ENCODE measurements at places on chromosomes 1 and 21. TPM values are rescaled to one million over a fixed set of nuclear protein-coding genes. Genes with fewer than 3 reads are reported as not detected.

GRCh38 chr1:8061210-8061609, 35.1 kb upstream of the ERRFI1 start:
- no peaks in the 10 kb centered on the region for H3K27me3 ChIP-seq
- H3K4me1 ChIP-seq, result no peaks in the 10 kb centered on the region
- no peak overlapping the region for H3K4me3 ChIP-seq
- H3K27ac ChIP-seq, result no peak overlapping the region
- no peaks in the 10 kb centered on the region for H3K36me3 ChIP-seq

GRCh38 chr1:245180496-245181157, 25.8 kb downstream of the KIF26B start:
- H3K4me1 ChIP-seq, result peaks cover 4% of the 10 kb centered on the region
- no peaks in the 10 kb centered on the region for H3K27me3 ChIP-seq
- H3K4me3 ChIP-seq, result no peak overlapping the region
- no peaks in the 10 kb centered on the region for H3K36me3 ChIP-seq
- no peak for DNase-seq
- no peak overlapping the region for H3K27ac ChIP-seq

DNA sequence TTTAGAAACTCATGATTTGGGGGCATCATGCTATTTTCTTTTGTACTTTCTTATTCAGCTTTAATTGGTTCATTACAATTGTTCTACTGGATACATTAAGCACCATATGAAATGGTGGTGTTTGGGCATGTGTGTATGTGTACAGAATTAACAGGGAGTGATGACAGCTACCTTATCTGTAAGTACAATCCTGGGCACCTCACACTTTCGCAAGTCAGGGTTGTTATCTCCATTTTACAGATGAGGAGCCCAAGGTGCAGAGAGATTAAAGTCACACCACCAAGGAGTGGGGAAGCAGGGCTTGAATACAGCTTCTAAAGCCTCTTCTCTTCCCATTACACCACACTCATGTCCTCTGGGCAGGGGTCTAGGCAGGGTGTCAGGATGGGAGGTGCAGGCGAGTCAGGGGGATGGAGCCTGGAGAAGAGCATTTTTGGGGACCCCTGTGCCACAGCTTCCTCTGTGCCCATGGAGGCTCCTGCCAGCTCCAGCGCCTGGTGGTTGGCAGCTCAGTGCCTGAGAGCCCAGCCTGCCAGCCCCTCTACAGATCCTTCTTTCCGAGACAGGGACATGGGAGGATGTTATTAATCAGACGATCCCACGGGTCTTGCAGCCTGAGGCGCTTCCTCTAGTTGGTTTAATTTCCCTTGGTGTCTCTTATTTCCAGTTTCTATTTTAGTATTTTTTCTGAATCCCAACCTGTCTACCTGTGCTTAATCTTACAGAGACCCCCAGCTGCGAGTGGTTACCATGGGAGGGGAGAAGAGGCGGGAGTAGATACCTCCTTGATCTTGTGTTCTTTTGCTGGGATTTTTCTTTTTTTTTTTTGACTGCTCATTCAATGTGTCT, 126.2 kb upstream of the CD34 start:
- DNase-seq, result no peak
- no peak overlapping the region for H3K4me3 ChIP-seq
- no peak overlapping the region for H3K27ac ChIP-seq
- H3K36me3 ChIP-seq, result peaks cover 67% of the 10 kb centered on the region
- no peaks in the 10 kb centered on the region for H3K4me1 ChIP-seq

DNA sequence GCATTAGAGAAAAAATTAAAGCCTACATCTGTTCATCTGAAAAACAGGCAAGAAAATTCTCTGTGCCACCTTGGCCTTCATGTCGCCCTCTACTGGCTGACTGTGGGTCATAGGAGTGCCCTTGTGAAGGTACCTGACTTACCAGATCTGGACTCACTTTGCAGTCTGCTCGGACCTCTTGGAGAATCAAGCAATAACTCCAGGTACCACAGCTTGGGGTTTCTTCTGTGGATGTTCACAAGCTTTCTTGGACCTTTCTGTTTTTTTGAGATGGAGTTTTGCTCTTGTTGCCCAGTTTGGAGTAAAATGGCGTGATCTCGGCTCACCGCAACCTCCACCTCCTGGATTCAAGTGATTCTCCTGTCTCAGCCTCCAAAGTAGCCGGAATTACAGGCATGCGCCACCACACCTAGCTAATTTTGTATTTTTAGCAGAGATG, 2.4 kb upstream of the PRAMEF18 start:
- no peaks in the 10 kb centered on the region for H3K36me3 ChIP-seq
- H3K4me3 ChIP-seq, result no peak overlapping the region
- H3K27me3 ChIP-seq, result no peaks in the 10 kb centered on the region
- no peaks in the 10 kb centered on the region for H3K4me1 ChIP-seq

DNA sequence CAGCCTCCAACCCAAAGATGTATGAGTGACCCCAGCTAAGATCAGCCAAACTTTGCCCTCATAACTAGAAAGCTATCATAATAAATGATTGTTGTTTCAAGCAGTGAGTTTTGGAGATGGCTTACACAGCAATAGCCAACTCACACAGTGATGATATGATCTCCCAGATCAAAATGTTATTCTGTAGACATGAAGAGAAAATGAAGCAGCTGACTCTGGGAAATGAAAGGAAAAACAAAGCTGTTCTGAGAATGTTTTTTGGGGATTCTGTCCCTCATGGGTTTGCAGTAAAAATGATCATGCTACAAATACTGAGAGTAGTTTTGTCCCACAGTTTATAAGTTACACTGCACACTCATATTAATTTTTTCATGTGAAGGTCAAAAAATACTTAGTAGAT, 617.8 kb downstream of the MRPL39 start:
- H3K4me3 ChIP-seq, result no peak overlapping the region
- no peaks in the 10 kb centered on the region for H3K27me3 ChIP-seq
- no peaks in the 10 kb centered on the region for H3K36me3 ChIP-seq
- DNase-seq, result no peak

- no peak for DNase-seq
- no peaks in the 10 kb centered on the region for H3K36me3 ChIP-seq
- H3K27me3 ChIP-seq, result peaks cover 4% of the 10 kb centered on the region
- no peak overlapping the region for H3K27ac ChIP-seq
- no peak overlapping the region for H3K4me3 ChIP-seq
These were observed 2.7 kb upstream of the NTNG1 start for GRCh38 chr1:107138166-107138565.

The FAM131C gene
- polyA plus RNA-seq, result not detected

GRCh38 chr1:210758761-210759160, 375.2 kb downstream of the KCNH1 start:
- H3K36me3 ChIP-seq, result no peaks in the 10 kb centered on the region
- no peak overlapping the region for H3K27ac ChIP-seq
- H3K4me3 ChIP-seq, result no peak overlapping the region
- no peaks in the 10 kb centered on the region for H3K27me3 ChIP-seq
